IMR-90 (cell line): ENCODE measurements at places on chromosomes 6 and 20. TPM values are rescaled to one million over a fixed set of nuclear protein-coding genes. Genes with fewer than 3 reads are reported as not detected.

The ABHD16A gene
- polyA plus RNA-seq: 31.5 and 34.6 TPM in 2 replicates

The SLC35F1 gene
- not detected in 2 replicates for polyA plus RNA-seq

The HCK gene
- not detected in 2 replicates for polyA plus RNA-seq

The JPH2 gene
- 0.44 TPM in 2 replicates for polyA plus RNA-seq

The ADGRB3 gene
- polyA plus RNA-seq: not detected in 2 replicates

The ENPP1 gene
- 10.5 and 10.9 TPM in 2 replicates for polyA plus RNA-seq

The RRAGD gene
- not detected in 2 replicates for polyA plus RNA-seq

The RIPOR3 gene
- polyA plus RNA-seq: 1.7 TPM in 2 replicates

The PACSIN1 gene
- 0.02 and 0.03 TPM in 2 replicates for polyA plus RNA-seq

The USP49 gene
- 1.4 and 2.1 TPM in 2 replicates for polyA plus RNA-seq

The EMILIN3 gene
- 0.07 and 0.16 TPM in 2 replicates for polyA plus RNA-seq

The NMBR gene
- polyA plus RNA-seq: not detected in 2 replicates

The PXMP4 gene
- 7.1 TPM in 2 replicates for polyA plus RNA-seq

The TCP11 gene
- polyA plus RNA-seq: 0.30 and 0.34 TPM in 2 replicates

The APOBEC2 gene
- not detected in 2 replicates for polyA plus RNA-seq

The SLC22A2 gene
- polyA plus RNA-seq: not detected in 2 replicates

The TREM1 gene
- not detected in 2 replicates for polyA plus RNA-seq
